Frontal cortex (tissue), 4 donors: ENCODE measurements at places on chromosomes 5 and 9. TPM values are rescaled to one million over a fixed set of nuclear protein-coding genes. Genes with fewer than 3 reads are reported as not detected.

GRCh38 chr5:1050423-1051365 lies 42.1 kb downstream of the NKD2 start:
- no peak for DNase-seq

DNA sequence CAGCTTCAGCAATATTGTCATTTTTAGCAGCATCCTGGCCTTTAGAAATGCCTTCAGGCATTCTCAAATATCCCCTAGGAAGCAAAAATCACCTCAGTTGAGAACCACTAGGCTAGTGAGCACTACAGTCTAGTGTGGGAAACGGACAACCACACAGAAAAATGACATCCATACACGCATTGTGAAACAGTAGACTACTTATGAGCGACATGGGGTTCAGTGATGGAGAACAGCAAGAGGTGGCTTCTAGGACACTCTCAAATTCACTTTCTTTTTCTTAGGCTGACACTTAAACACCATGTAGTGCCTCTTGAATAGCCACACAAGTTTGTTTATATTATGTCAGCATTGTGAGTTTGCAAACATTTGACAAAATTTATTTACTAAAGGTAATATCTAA lies 203.0 kb downstream of the KDM4C start:
- DNase-seq: no peak

DNA sequence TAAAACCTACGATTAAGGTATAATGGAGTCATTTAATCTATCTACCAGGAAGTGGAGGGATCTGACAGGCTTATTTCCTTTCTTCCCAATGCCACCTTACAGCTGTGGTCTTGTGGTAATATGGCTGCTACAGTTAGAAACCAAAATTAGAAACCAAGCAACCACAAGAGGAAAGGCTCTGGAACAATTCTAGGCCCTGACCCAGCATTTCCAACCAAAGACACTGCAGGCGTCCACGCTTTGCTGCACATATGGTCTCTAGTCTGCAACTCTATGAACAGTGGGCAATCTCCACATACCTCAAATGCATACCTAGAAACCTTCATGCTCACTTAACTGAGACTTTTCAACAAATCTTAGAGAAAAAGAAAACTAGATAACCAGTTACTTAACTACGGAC lies 339.1 kb downstream of the NFIB start:
- DNase-seq: no peak

DNA sequence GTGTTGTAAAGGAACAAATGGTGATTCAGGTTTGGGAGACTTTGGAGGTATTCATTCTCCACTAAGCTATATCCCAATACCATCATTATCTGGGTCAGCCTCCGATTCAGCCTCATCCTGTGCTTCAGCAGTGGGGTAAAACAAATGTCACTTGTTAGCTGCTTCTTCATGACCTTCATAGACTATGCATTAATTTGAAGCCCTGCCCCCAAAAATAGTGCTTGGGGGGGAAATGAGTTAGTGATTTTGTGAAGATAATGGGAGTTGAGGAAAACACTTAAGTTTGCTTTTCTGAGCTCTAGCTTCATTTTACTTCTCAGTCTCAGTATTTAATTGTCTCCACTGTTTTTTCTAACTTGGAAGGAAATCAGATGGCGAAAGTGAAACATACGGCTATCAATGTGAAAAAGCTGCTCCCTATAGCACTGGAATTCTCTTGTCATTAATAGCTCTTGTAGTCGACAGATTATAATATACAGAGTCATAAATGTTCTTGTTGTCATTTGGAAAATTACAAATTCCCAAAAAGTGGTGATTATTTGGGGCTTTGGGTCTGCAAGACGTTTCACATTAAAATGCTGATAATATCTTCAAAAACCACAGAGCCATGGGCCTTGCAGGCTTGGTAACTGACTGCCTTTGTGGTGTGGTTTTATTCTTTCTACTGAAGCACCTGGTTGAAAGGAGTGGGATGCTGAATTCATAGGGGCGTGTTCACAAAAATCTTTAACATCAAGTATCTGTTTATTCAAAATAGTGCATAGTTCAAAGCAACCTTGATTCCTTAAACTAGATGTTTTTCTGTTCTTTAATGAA lies 40.0 kb downstream of the PIK3R1 start:
- no peak for DNase-seq

DNA sequence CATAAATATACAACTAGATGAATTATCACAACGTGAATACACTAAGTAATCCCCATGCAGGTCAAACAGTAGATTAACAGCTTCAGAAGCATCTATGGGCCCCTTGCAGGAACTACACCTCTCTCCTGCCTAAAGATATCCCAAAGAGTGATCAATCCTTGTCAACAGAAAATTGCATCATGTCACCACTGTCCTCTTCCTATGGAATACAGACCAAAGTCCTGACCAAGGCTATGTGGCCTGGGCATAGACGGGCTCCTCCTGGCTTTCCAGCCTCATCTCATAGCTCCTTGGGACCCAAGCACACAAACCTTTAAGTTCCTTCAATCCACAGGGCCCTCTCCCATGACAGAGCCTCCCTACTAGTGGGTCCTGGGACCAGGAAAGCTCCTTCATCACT lies 25.3 kb downstream of the NIPAL4 start:
- no peak for DNase-seq

- no peak for DNase-seq
Measured at GRCh38 chr9:10062629-10063395, 550.0 kb downstream of the PTPRD start.

- no peak for DNase-seq
Measured at GRCh38 chr5:177327539-177328522, 16.1 kb upstream of the MXD3 start.

DNA sequence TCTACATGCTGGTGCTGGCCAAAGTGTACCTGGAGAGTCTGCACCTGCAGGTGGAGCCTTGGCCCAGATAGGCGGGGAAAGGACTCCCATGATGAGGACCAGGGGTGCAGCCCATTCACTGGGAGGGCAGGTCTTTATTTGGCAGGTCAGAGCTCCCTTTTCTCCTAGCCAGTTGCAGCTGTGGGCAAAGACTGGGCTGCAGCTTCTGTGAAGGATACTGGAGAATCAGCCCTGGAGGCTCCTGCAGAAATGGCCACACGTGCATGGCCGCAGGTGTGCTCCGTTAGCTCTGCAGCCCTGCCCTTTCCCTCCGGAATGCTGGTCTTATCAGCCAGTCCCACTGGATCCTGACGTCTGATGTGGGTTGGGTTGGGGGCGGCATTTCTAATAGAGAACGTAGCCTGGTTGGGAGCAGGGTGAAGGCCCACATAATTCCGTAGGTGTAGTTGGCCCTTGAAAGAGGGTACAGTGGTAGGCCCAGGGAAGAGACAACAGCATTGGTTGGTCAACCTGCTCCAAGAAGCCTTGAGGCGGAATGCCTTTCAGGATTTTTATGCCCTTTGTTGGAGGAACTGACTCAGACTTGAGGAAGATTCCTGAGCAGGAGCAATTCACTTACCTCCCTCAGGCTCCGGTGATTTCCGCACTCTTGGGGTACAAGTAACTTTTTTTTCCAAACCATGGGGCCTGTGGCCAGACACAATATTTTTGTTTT lies 22.0 kb upstream of the TIFAB start:
- no peak for DNase-seq

GRCh38 chr5:15326471-15326870 lies 173.5 kb upstream of the FBXL7 start:
- no peak for DNase-seq

Gene MUSK
- total RNA-seq: under 0.01 TPM

Gene C9orf152
- not detected for total RNA-seq

Gene AQP3
- not detected for total RNA-seq

Gene SLC36A3
- not detected for total RNA-seq

Gene FAT2
- total RNA-seq: 3.3 TPM

Gene RANBP3L
- 10.6 TPM for total RNA-seq

Gene PDE6A
- not detected for total RNA-seq

Gene ENTPD8
- total RNA-seq: not detected

Gene SOHLH1
- not detected for total RNA-seq
